ENCODE measurements at places on chromosomes 13 and 19. TPM values are rescaled to one million over a fixed set of nuclear protein-coding genes. Genes with fewer than 3 reads are reported as not detected.

- DNase-seq = peak; percentile 83
Measured at GRCh38 chr19:13906521-13906904, 512 bp downstream of the CC2D1A start.

The NFIX gene
- 13.5 TPM for total RNA-seq

DNA sequence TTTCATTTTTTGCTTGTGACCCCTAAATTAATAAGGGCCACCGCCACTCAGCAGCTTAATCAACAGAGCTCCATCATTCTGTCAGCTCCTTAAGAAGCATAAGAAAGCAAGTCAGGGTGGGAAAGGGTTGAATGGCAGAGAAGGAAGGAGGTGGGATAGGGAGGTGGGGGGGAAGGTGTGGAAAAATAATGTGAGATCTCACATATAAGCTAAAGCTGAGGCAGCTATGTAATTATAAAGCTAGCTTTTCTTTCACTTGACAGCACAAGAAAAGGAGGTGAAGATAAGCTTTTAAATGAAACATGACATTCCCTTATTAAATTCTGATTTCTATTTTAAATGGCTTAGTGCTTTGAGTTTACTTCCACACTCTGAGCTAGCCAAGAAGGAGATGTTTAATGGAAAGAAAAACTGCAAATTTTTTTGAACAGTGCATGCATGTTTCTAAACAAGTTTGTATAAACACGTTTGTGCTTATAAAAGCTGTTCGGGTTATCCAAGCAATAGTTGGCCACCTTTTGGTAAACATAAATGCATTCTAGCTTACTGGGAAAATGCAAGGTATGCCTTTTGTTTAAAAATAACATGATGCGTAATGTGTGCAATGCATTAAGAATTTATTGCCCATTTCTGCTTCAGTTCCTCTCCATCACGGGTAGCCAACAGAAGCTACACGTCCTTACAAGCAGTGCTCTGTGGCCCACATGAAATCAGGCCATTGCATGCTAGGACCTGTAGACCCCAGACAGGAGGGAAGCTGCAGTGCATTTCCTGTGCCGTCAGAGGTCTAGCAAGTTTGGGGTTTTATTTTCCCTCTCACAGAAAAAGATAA lies 96.2 kb downstream of the LHFPL6 start:
- no peak for DNase-seq

GRCh38 chr13:94658926-94659597 lies 53.3 kb downstream of the SOX21 start:
- DNase-seq = no peak

The VMAC gene
- total RNA-seq = 9.6 TPM

DNA sequence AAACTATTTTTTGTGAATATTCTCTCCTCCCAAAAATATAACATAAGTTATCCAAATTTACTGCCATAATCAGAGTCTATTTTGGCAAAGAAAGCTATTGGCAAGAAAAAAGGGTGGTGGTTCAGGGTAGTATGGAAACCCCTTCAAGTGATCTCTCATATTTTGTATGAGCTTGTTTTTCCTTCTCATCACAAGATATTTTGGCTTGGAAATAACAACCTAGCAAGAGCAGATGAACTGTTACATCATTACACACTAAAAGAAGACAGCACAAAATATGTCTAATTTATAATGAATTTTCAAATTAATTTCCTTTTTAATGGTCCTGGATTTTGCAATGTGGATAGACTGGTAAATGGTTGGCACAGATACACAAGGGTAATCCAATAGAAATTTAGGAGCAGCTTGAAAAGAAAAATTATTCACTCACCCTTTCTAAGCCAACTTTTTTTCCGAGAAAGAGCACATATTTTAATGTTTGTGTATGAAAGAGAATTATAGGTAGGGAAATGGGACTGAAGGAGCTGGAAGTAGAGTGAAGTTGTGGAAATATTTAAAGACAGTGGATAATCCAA lies 225.1 kb downstream of the EFNB2 start:
- DNase-seq = no peak

DNA sequence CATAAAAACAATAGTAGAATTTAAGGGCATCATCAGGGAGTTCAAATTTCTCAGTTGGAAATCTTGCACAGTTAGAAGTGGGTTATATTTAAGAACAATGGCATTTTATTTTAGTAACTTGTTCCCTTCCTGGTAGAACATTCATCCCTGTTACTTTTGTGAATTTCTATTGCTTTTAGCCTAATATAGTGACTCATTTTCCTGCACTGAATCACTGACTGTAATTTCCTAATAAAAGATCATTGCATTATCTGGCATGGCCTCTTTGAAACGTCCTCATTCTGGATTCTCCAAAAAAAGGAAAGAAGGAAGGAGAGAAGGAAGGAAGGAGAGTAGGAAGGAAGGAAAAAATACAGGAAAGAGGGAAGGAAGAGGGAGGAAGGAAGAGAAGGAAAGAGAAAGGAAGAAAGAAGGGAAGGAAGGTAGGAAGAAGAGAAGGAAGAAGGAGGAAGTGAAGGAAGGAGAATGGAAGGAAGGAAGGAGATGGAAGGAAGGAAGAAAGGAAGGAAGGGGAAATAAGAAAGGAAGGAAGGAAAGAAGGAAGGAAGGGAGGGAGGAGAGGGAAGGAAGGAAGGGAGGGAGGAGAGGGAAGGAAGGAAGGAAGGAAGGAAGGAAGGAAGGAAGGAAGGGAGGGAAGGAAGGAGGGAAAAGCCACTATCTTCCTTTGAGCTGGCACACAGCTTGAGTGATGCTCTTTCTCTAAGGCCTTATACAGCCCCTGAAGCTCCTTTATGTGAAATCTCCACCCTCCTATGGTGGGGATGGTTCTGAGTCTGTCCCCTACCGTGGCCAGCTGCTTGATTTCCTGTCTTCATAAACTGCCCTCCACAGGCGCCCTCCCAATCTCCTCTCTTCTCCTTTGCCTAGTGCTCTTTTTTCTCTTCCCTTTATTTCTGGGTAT lies 29.8 kb upstream of the TM9SF2 start:
- no peak for DNase-seq

GRCh38 chr13:95724252-95724651 lies 47.3 kb downstream of the DNAJC3 start:
- DNase-seq = no peak

GRCh38 chr19:8209462-8210378 lies 550 bp downstream of the CERS4 start:
- no peak for DNase-seq

DNA sequence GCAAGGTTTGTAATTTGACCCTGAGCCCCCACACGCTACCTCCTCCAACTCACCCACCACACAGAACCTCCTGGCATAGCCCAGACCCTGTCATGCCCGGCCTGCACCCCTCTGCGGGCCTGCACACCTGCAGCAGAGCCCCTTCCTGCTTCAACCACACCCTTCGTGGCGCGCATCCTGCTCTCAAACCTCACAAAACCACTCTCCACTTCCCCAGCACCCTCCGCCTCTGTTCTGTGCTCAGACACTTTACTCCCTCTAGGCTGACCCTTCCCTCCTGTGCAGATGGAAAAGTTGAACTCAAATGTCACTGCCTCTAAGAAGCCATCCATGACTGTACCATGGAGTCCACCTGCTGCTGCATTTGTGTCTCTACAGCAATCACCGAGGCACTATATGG lies 28.5 kb downstream of the FAAP24 start:
- no peak for DNase-seq

DNA sequence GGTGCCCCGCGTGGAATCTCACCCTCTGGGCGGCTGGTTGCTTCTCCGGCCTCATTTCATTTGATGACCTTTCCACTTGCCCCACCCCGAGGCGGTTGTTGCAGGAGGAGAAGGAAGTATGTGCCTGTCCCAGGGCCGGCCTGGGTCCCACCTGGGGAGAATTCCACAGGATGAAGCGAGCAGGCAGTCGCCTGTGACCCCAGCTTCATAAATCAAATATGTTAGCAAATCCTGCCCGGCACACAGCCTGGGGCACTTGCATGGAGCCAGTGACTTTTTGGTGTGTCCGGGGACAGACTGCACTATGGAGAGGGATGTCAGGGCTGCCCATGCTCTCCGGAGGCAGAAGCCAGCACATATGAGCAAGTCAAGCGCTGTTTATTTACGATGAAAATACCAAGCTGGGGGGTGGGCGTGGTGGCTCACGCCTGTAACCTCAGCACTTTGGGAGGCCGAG lies 19.7 kb upstream of the ZBTB7A start:
- peak; percentile 78 for DNase-seq

The TTC9B gene
- total RNA-seq = not detected

- no peak for DNase-seq
Measured at GRCh38 chr13:62302341-62302740, 886.7 kb upstream of the PCDH20 start.

The ZNF66 gene
- 11.6 TPM for total RNA-seq

GRCh38 chr13:101570410-101570809 lies 117.9 kb downstream of the ITGBL1 start:
- no peak for DNase-seq

DNA sequence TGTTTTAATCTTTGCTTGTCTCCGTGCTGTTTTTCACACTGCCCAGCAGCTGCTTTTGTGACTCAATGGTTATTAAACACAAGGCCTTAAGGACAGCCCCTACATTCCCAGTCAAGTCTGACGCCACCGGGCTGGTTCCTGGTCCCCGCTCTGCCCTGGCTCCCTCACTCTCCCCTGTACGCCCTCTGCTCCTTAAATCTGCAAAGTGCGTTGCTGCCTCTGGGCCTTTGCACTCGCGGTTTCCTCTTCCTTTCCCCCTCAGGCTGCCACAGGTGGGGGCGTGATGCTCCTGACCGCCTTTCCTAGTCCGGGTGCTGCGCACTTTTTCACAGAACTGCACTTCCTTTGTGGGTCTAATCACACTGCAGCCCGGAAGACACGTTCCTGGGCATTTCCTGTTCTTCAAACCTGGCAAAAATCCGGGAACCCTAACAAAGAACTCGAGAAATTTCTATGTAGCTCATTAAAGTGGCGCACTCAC lies 25.6 kb downstream of the NOSIP start:
- peak; percentile 39 for DNase-seq

The MBD3L3 gene
- not detected for total RNA-seq

- DNase-seq = no peak
Measured at GRCh38 chr13:110221406-110222117, 85.4 kb downstream of the COL4A1 start.

- no peak for DNase-seq
Measured at GRCh38 chr19:35556846-35557538, 6.5 kb downstream of the ATP4A start.

The ZNF135 gene
- 1.2 TPM for total RNA-seq

Data from Peyer's patch (tissue), 4 donors.